ENCODE measurements at places on chromosomes 7 and 10.
A peak's percentile ranks its signal among the peaks of the same experiment; 100 is the strongest.

DNA sequence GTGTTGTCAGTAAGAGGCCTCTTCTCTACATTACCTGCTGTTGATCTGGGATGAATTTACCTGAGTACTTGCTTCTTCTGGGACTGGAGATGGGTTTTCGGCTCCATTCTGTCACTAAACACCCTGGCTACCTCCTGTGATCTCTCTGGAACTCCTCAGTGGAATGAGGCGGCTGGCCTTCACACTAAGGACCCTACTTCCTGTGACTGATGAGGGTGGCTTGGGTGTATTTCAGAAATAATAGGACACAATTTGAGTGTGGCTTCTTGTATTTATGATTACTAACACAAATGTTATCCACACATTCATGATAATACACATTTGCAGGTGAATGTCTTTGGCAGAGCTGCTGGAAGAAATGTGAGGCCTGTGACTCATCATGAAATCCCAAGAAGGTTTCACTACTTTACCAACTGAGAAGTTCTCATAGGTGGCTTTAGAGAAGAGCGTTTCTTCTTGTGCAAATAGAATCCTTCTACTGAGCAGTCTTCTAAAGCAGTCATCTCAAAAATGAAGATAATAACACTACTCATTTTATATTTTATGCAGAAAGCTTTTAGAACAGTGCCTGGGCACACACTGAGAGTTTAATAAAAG is 21.3 kb upstream of the EVX1 start:
- DNase-seq = no peak

DNA sequence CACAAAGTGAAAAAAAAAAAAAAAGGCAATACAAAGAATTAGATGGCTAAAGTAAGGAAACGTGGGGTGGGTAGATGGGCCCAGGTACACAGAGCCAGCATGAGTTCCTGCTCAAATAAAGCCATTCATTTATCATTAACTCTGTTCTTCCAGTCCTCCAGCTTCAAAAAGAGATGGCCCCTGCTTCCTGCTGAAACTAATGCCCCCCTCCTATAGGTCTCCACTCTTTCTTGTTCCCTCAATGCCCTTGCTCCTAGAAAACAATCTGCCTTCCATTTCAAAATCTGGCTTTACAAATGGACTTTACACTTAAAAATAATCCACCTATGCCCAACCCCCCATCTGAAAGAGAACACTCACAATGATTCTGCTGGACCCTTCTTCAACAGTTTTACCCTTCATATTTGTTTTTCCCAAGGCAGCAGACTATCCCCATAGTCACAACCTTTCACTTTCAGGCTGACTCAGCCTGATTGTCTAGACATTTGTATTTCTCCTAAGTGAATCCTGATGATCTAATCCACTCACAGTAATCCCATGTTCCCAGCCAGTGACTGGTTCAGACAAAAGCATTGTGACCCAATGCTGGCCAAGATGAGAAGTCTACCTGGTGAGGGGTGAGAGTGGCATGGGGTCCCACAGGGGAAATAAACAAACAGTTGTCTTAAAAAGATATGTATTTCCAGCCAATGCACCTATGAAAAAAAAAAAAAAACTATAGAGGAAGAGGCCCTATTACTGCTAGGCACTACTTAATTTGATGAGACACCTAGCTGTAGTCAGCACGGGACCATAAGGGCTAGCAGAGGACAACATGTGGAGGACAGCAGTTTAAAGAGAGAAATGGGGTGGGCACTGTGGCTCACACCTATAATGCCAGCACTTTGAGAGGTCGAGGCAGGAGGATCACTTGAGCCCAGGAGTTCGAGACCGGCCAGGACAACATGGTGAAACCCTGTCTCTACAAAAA is 74.6 kb upstream of the GRID1 start:
- no peak for DNase-seq

DNA sequence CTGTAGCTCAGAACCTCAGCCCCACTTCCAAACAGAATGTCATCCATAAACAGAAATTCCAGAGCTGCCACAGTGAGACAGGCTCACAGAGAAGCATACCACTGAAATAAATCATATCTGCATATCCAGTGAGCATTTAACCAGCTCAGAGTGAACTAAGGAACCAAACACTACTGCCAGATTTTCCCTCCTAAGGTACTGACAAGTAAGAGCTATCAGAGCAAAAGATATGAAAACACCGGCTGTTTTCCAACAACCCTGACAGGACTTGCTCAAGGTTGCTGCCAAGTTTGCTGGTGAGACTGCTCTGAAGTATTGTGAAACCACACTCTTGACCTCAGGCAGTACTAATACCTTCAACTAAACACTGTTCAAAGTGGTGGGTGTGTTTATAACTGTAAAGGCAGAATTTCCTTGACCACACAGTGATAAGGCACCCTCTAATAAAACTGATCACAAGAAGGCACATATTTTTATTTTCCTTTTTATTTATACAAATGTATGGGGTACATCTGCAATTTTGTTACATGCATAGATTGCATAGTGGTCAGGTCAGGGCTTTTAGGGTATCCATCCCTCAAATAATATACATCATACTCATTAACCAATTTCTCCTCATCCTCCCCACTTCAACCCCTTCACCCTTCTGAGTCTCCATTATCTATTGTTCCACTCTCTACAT is 18.3 kb downstream of the SGMS1 start:
- DNase-seq = no peak

DNA sequence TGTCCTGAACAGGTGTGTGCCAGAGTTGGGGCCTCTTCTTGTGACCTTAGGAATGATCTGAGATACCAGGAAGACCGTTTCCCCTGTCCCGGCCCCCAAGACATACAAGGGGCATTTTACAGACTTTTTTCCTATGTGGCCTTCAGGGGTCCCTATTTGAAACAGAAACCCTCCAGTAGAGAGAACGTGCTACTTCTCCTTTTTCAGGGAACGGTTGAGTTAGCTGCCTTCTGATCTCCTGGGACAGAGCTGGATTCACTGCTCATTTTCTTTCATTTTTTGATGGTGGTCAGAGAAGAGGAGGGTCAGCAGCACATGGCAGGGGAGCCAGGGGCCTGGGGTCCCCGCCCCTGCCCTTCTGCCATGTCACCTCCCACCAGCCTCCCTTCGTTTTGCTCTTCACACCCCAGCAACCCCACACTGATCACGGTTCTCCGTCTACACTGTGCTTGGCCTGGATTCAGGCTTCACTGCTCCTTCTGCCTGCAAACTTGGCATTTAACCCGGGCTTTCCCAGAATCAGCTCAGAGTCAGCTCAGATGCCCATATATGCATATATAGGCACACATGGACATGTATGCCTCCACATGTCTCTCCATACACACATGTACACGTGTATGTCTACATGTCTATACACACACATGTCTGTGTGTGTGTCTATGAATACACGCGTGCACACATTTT is 138.1 kb upstream of the BTBD16 start:
- no peak for DNase-seq

GRCh38 chr10:20771051-20771450 is 126.1 kb downstream of the NEBL start:
- DNase-seq = no peak

- DNase-seq = no peak
Measured at GRCh38 chr10:97773096-97773495, 1.3 kb upstream of the SFRP5 start.

GRCh38 chr7:112550468-112551060 is 69.8 kb downstream of the LSMEM1 start:
- peak; percentile 64 for DNase-seq

- no peak for DNase-seq
Measured at GRCh38 chr10:28391283-28391682, 88.4 kb upstream of the MPP7 start.

DNA sequence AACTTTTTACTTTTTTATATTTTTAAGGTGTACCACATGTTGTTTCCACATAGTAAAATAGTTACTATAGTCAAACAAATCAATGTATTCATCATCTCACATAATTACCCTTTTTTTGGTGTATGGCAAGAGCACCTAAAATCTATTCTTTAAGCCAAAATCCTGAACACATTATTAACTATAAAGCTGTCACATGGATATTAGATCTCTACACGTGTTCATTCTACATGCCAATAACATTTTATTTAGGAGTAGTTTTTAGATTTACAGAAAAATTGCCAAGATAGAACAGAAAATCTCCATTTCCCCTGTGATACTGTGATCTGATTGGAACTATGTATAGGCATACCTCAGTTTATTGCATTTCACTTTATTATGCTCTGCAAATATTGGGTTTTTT is 137.1 kb downstream of the SH2D4B start:
- DNase-seq = no peak

- peak; percentile 60 for DNase-seq
Measured at GRCh38 chr7:28200598-28200997, 20.0 kb upstream of the JAZF1 start.

- no peak for DNase-seq
Measured at GRCh38 chr7:54969208-54969967, 49.4 kb upstream of the EGFR start.

GRCh38 chr7:108114117-108114841 is 15.9 kb downstream of the LAMB4 start:
- peak; percentile 17 for DNase-seq

DNA sequence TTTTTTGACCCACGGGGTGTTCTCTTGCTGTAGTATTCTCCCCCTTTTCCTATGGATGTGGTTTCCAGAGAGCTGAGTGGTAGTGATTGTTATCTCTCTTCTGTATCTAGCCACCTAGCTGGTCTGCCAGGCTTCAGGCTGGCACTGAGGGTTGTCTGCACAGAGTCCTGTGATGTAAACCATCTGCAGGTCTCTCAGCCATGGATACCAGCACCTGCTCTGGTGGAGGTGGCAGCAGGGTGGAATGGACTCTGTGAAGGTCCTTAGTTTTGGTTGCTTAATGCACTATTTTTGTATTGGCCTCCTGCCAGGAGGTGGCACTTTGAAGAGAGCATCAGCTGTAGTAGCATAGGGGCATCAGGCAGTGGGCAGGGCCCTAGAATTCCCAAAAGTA is 851 bp downstream of the HYAL4 start:
- no peak for DNase-seq

GRCh38 chr10:2782265-2782664 is 285.1 kb upstream of the PFKP start:
- peak; percentile 21 for DNase-seq

- no peak for DNase-seq
Measured at GRCh38 chr10:89295597-89295996, 6.2 kb upstream of the IFIT2 start.

DNA sequence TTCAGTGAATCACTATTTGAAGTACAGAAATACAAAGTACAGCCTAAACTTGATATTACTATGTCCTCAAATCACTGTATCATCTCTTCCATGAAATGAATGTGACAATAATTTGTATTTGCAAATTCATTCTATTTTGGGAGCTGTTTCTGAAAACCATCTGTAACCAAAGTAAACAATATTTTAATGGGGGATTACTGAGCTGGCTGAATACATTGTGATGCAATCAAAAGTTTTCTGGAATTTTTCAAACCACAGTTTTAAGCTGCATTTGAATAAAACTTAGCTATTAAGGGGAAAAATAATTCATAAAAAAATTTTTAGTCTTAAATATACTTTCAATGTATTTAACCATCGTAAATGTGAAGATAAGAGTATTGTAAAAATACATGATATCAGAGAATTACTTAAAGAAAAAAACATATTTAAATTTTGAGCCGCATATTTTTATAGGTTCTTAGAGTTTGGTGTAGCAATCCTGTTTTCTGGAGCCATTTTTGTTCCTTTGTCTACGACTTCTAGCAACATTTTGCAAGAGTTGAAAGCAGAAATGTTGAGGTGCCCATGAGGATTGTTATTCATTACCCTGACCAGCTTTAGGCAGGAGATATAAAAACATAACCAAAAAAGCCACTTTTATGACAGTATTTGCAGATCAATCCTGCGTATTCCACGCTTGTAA is 45.9 kb upstream of the AGMO start:
- DNase-seq = no peak

GRCh38 chr10:61410353-61411070 is 42.7 kb downstream of the TMEM26 start:
- no peak for DNase-seq

- DNase-seq = no peak
Measured at GRCh38 chr7:118572604-118573003, 348.1 kb downstream of the ANKRD7 start.

DNA sequence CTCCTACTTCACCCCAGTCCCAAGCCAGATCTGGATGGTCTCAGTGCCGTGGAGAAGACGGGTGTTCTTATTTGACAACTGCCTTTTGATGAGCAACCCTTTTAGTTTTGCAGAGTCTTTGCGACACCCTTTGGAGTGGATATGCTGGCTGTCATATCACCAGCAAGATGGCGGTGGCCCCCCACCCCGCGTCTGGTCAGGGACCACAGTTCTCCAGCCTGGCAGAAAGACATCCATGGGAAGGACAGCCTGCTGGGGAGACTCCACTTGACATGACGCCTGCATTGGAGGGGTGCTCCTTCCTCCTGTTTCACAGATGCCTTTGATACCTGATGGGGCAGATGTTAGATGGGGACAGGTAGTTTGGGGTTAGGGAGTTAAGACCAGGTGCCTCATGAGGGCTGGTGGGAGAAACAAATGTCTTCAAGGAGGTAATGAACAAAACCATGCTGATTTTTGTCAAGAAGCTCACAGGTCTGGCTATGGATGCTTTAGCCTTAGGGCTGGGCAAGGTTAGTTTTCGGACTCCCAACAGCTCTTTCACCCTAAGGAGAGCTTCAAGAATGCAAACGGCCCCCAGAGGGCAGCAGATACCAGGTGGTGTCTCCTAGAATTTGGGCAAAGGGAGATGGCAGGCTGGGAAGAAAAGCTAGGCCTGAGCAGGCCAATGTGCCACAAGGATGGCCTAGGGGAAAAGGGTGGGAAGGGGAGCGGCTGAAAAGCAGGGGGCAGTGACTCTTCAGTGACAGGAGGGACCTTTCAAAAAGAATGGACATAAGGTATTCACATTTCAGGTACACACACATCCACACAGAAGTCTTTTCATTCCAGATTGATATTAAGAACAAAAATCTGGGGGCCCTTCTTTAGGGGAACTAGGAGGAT is 95.2 kb downstream of the CLEC2L start:
- DNase-seq = no peak

DNA sequence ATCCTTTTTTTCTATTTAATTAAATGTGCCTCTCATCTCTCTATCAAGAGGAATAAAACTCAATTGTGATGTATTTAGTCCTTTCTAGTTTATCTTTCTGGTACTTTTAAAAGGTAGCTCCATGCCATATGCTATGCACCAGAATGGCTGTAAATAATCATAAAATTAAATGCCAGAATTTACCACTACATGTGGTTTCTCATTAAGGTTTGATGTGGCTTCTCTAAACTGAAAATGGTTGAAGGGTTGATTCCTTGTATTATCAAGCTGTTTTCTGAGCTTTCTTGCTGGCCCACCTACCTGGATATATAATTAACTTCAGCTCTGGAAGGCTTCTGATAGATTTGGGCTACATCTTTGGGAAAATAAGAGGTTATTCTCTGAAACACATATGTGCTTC is 171.9 kb upstream of the RHOBTB1 start:
- DNase-seq = peak; percentile 7
